Sciatic nerve (tissue), 2 donors: ENCODE measurements at places on chromosomes 13 and 19. TPM values are rescaled to one million over a fixed set of nuclear protein-coding genes. Genes with fewer than 3 reads are reported as not detected.

DNA sequence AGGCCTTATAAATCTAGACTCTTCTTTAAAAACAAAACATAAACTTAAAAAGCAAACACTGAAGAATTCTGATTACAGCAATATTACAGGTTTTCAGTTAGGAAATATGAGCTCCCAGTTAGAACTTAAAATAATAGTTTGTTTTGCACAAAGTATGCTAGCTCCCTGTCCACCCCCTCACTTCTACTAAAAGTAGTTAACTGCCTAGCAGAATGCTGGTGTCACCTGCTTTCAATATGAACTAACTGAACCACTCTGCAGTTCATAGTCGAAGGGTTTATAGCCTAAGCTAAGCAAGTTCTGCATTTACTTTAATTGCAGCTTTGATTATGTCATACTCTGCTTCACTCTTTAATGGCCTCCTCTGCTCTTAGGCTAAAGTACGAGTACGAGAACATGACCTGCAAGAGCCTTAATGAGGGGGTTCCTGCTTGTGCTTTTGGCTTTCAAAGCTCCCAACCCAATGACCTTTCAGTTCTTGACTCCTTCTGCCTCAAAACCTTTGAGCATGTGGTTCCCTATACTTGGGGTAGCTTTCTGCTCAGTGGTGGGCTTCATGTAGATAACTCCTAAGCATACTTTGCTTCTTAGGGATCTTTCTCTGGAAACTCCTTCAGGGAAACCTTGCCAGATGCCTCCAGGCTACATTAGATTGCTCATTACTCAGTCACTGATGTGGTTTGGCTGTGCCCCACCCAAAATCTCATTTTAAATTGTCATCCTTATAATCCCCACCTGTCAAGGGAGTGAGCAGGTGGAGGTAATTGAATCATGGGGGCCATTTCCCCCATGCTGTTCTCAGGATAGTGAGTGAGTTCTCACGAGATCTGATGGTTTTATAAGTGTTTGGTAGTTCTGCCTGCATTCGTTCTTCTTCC, 278.9 kb upstream of the ARGLU1 start:
- DNase-seq = no peak

GRCh38 chr13:63774133-63774532, 2358.5 kb upstream of the PCDH20 start:
- DNase-seq = no peak

Gene CLDND2
- 2.4 TPM for total RNA-seq

Gene EXOC3L2
- total RNA-seq = 4.9 TPM

DNA sequence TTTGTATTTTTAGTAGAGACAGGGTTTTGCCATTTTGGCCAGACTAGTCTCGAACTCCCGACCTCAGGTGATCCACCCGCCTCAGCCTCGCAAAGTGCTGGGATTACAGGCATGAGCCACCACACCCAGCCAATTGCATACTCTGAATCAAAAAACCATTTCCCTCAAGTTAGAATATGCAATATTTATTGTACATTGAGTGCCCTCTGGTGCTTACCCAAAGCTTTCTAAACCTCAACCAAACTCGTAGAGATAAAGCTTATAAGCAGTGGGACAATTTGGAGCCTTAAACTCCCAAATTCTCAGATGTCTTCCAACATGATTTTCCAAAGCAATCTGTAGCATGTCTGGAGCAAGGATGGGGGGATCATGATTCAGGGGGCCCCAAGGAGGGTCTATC, 22.4 kb downstream of the RFXAP start:
- DNase-seq = no peak

DNA sequence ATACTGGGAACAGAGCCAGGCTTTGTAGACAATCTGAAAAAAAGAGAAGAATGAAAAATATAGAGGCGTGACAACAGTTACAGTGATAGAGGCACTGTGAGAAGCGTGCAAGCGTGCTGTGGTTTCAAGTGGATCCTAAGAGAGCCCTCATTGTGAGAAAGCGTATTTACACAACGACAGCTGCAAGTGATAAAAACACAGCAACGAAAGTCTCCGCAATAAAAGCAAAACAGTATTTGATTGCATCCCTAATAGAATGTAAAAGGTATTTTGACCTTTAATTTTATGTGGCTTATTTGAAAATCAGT, 642.7 kb upstream of the ARGLU1 start:
- DNase-seq = no peak

GRCh38 chr13:24564881-24565280, 52.3 kb upstream of the PARP4 start:
- DNase-seq = no peak

GRCh38 chr13:95647321-95647720, 2.8 kb upstream of the DZIP1 start:
- no peak for DNase-seq

Gene DIAPH3
- 0.31 TPM for total RNA-seq

- no peak for DNase-seq
Observed at GRCh38 chr19:21705393-21705792, 62.0 kb downstream of the ZNF100 start.

Gene PEAK3
- 0.71 TPM for total RNA-seq

Gene APOC4
- not detected for total RNA-seq

DNA sequence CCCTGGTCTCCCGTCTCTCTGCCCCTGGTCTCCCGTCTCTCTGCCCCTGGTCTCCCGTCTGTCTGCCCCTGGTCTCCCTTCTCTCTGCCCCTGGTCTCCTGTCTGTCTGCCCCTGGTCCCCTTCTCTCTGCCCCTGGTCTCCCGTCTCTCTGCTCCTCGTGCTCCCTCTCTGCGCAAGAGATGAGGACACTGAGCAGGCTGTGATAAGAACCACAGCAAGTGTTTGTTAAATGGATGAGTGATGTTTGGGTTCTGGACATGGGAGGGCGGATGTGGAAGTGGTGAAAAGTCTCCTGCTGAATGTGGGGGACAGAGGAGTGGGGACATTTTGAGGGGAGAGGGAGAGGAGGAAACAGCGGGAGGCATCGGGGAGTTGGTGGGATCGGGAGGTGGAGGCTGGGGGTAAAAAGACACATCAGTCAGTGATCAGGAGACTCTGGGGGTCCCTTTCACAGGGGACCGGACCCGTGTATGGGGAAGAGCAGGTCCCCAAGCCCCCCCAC, 8.0 kb downstream of the NPAS1 start:
- DNase-seq = no peak

DNA sequence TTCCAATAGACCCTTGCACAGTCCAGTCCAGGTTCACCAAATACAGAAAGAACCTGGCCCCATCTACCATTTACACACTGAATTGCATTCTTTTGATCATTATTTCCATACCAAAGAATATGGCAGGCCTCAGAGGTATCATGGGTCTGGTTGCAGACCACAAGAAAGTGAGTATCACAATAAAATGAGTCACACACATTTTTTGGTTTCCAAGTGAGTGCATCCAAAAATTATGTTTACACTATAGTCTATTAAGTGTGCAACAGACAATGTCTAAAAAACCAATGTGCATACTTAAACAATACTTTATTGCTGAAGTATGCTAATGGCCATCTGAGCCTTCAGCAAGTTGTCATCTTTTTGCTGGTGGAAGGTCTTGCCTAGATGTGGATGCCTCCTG, 105.3 kb downstream of the SPACA7 start:
- no peak for DNase-seq

DNA sequence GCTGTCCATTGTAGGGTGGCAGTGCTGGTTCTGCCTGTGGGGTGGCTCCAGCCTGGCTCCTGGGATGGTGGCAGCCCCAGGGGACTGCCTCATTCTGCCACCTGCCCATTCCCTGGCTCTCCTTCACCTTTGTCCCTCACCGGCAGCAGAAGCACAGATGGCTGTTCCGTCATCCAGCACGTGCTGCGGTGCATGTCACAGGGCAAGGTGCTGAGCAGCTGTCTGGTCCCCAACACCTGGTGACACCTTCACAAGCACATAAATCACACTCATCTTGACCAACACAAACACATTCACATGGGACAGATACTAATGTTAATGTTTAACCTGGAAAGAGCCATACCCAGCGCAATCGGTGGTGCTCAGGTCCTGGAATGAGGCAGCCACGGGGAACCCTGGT, 126.8 kb downstream of the UQCRFS1 start:
- no peak for DNase-seq

Gene PRSS57
- not detected for total RNA-seq

DNA sequence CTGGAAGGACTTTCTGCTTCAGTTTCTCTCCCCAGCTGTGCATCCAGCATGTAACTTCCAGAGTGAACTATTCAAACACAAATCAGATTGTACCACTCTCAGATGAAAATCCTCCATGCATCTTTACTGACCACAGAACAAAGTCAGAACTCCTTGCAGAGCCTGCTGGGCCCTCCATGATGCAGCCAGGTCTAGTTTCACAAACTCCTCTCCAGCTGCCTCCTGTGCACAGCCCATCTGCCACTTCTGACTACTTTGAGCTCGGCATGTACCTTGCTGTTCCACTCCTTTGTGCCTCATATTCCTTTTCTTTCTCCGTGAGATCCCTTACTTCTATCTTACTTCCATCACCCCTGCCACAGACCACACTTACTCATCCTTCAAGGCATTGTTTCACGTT, 31.4 kb downstream of the NALCN start:
- DNase-seq = no peak

DNA sequence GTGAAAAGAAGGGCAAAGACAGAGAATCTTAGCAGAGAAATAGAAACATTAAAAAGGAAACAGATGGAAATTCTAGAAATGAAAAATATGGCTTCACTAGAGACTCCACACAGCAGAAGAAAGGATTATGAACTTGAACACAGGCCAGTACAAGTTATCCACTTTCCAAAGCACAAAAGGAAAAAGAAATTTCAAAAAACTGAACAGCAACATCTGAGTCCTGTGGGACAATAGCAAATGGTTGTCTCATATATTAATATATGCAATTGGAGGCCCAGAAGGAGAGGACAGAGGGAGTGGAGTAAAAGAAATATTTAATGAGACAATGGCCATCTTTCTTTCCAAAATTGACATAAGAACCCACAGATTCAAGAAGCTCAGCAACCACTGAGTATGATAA, 141.7 kb upstream of the GJB6 start:
- no peak for DNase-seq

- no peak for DNase-seq
Observed at GRCh38 chr19:45306518-45307027, 16.1 kb downstream of the CKM start.

DNA sequence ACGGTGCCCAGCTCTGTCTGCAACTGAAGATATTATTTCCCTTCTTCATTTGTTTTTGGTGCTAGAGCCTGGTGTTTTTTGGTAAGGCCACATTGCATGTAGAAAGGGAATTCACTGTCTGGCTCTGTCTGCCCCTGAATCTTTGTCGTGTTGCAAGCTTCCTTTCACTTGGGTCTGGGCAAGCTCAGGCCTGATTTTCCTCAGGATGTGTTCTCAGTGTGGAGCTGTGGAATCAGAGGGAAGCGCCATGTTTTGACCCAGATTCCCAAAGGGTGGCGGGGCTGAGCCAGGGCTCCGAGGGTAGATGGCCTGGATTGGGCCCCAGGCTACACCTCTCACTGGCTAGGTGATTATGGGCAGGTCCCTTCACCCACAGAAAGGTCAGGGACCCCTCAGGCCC, 8.6 kb downstream of the PRKCSH start:
- no peak for DNase-seq

Gene CARD8
- 82.8 TPM for total RNA-seq

DNA sequence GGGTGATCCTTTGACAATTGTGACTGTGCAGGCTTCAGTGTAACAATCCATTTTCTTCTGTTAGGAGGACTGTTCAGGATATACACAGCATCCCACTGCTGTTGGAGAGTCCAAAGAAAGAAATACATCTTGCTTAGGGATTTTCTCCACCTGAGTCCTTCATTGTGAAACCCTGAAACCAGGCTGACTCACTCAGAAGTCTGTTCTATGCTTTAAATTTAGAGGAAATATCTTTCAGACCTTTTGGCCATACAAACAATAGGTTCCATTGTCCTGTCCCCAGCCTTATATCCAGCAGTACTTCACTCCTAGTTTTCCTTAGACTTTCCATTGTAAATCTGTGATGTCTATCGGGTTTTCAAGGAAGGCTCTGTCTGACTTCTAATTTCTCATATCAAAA, 379.1 kb downstream of the SUCLA2 start:
- no peak for DNase-seq

Gene VSIG10L
- 1.8 TPM for total RNA-seq
